ENCODE measurements at places on chromosomes 2 and 18.

DNA sequence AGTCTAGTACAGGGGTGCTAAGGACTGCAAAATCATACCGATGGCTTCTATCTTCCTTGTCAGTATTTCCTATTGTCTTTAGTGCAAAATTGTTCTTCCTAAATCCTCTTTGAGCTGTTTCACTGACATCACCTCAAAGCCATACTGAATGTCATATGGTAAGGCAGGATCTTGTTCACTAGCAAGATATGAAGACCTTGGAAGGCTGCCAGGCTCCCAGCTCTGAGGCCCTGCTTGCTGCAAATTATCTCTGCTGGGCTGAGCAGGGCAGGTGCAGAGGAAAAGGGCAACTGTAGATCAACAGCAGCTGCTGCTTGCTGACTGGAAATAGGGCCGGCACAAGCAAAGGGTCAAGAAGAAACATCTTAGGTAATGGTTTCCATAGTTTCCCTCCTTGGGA is 58.2 kb downstream of the PMAIP1 start:
- no peak for DNase-seq

GRCh38 chr2:64622443-64623241 is 31.1 kb downstream of the SERTAD2 start:
- no peak for DNase-seq

- no peak for DNase-seq
Observed at GRCh38 chr2:235328991-235329390, 164.9 kb upstream of the AGAP1 start.

DNA sequence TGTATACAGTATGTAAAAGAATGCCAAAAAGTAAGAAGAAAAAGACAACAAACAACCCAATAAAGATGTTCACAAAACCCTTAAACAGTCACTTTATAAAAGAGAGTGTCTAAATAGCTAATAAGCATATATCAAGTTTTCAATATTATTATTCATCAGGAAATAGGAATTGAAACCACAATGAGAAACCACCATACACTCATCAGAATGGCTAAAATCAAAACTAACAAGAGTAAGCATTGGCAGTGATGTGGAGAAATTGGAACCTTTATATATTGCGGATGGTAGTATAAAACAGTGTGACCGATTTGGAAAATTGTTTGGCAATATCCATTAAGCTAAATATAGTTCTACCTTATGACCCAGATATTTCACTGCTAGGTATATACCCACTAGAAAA is 20.5 kb upstream of the TGFA start:
- no peak for DNase-seq

GRCh38 chr2:182300608-182301007 is 126.2 kb downstream of the PDE1A start:
- no peak for DNase-seq

- no peak for DNase-seq
Observed at GRCh38 chr2:234425639-234426603, 71.0 kb downstream of the ARL4C start.

GRCh38 chr2:217660423-217660822 is 342.4 kb downstream of the TNS1 start:
- no peak for DNase-seq
